ENCODE measurements at places on chromosomes 1 and 21. TPM values are rescaled to one million over a fixed set of nuclear protein-coding genes. Genes with fewer than 3 reads are reported as not detected.

Gene CEPT1
- total RNA-seq, result 35.7 TPM

GRCh38 chr1:104979651-104980050 lies 1230.0 kb downstream of the AMY1C start:
- H3K27ac ChIP-seq, result no peak overlapping the region
- no peaks in the 10 kb centered on the region for H3K27me3 ChIP-seq
- H3K36me3 ChIP-seq, result no peaks in the 10 kb centered on the region
- no peaks in the 10 kb centered on the region for H3K4me1 ChIP-seq
- DNase-seq, result no peak

GRCh38 chr21:38268864-38269575 lies 12.2 kb downstream of the KCNJ15 start:
- H3K4me1 ChIP-seq, result peaks cover 3% of the 10 kb centered on the region
- DNase-seq, result no peak
- no peak overlapping the region for H3K27ac ChIP-seq
- H3K27me3 ChIP-seq, result no peaks in the 10 kb centered on the region

DNA sequence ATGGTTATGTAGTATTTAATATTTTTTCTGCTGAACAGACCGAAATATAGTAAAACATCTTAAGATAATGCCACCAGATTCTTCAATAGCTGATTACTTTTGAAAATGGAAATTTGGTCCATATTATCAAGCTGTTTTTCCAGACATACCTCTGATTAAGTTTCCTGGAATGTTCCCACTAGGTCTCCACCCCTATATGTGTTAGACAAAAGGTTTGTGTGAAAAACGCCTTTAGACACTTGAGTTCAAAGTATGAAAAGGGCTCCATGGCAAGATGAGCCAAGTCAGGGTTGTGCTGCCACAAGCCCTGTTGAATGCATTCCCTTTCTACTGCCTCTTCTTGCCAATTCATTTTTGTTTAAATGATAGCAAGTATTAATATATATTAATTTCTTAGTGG lies 52.7 kb downstream of the ZBTB17 start:
- H3K4me3 ChIP-seq, result no peak overlapping the region
- H3K27ac ChIP-seq, result no peak overlapping the region
- no peak for DNase-seq

DNA sequence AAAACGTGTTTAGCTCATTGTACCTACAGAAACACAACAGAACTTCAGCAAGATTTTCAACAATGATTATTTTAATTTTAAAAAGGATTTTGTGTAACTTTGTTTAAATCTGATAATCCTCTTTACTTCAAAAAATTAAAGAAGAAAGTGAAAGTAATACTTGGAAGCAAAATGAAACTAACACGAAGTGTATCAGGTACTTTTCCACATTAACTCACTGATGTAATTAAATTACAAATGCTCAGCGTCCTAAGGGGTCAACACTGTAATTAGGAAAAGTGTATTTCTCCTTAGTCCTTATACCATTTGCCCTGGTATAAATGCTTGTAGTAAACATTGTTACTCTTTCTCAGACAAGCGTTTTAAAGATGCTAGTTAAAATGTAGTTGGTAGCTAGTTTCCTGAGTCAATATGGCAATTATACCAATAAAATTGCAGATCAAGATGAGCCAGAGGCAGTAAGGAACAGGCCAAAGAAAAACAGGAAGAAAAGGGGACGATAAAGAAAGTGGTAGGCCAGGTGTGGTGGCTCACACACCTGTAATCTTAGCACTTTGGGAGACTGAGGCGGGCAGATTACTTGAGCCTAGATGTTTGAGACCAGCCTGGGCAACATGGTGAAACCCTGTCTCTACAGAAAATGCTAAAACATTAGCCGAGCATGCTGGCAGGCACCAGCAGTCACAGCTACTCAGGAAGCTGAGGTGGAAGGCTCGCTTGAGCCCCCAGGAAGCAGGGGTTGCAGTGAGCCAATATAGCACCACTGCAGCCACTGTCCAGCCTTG lies 553.0 kb downstream of the SMYD3 start:
- peak overlapping the region; percentile 34 for H3K27ac ChIP-seq
- DNase-seq, result no peak
- no peaks in the 10 kb centered on the region for H3K27me3 ChIP-seq
- H3K36me3 ChIP-seq, result no peaks in the 10 kb centered on the region
- no peaks in the 10 kb centered on the region for H3K4me1 ChIP-seq

DNA sequence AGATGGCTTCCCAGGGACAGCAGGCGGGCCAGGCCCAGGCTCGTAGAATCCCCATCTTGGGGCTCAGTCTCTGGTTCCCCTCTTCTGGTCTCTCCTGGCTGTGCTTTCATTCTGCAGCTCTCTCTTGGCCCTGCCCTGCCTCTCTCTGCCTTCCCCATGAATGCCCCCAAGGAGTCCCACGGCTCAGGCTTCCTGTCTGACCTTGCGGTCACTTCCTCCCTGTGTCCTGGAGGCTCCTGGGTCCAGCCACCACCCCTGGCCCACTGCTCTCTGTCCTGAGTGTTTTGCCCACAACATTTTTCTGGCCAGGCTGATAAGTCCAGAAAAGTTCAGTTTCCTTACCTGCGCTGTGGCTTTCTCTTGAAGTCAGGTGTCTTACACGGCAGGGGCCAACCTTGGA lies 29.1 kb downstream of the PIGP start:
- no peaks in the 10 kb centered on the region for H3K4me1 ChIP-seq
- H3K27me3 ChIP-seq, result no peaks in the 10 kb centered on the region
- no peak for DNase-seq
- H3K4me3 ChIP-seq, result no peak overlapping the region

Measured in colonic mucosa (tissue), 4 donors.